ENCODE measurements at places on chromosomes 7 and 10.

DNA sequence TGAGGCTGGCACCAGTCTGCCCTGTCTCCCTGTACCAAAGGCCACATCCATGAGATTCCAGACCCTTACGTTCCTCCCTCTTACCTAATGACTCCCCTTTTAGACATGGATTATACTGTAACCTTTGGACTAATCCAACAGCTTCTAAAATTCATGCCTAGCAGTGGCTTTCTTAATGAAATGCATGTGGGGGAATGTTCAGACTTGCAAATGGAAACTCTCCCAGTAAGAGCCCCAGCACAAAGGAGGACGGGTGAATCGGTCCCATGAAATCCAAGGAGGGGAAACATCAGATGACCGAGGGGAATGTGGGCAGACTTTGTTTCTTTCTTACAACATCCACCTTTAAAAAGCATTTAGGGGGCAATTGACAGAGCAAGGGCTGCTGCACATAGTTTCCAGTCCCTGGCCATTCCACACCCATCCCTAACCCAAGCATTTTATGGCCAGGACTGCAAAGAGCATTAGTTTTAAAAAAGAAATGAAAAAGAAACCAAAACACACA is 71.5 kb downstream of the COL13A1 start:
- no peak for DNase-seq

GRCh38 chr7:116554436-116554835 is 29.6 kb downstream of the CAV1 start:
- DNase-seq, result no peak

GRCh38 chr7:34958021-34958420 is 79.3 kb downstream of the DPY19L1 start:
- no peak for DNase-seq

DNA sequence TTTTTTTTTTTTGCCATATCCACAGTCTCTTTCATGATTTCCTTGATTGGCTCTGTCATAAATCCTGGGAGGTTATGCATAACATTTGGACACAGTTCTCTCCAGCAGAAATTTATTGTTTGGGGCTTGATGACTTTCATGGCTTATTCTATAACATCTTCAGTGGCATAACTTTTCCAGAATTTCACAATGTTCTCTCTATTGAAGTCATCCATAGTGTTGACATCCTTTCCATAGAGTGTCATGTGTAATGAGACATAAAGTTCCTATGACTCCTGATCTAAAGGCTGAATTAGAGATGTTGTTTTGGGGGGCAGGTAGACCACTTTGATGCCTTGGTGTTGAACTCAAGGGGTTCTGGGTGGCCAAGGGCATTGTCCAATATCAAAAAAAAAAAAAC is 36.7 kb upstream of the STK17A start:
- no peak for DNase-seq

DNA sequence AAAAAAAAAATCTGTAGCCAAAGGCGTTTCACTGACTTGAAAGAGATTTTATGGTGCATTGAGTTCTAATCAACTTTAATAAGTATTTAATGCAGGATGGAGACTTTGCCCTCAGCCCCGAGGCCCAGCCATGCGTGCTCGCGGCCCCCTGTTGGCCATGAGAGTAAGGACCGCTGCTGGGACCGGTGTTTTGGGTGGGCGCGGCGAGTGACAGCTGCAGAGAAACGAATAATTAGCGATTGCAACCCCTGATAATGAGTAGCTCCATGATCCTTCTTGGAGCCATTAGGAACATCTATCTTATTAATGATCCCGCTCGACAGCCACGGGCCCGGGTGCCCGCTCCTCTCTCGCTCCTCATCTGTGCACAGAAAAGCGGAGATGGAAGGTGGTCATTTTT is 347.4 kb downstream of the RPS24 start:
- DNase-seq, result no peak

GRCh38 chr10:12500381-12501303 is 151.3 kb downstream of the CAMK1D start:
- no peak for DNase-seq

- DNase-seq, result peak; percentile 6
Observed at GRCh38 chr10:106175760-106176377, 988.6 kb downstream of the SORCS1 start.

DNA sequence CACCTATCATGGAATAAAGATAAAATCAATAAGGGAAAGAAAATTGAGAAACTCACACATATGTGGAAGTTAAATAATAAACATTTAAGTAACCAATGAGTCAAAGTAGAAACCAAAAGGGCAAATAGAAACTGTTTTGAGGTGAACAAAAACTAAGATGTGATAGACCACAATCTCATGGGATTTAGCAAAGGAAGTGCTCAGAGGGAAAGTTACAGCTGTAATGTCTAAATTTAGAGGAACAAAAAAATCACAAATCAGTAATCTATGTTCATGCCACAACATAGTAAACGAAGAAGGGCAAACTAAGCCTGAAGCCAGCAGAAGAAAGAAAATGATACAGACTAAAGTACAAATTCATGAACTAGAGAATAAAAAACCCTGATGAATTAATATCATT is 16.3 kb downstream of the CYP3A4 start:
- no peak for DNase-seq

GRCh38 chr10:100968863-100969186 is 479 bp upstream of the SEMA4G start:
- no peak for DNase-seq

DNA sequence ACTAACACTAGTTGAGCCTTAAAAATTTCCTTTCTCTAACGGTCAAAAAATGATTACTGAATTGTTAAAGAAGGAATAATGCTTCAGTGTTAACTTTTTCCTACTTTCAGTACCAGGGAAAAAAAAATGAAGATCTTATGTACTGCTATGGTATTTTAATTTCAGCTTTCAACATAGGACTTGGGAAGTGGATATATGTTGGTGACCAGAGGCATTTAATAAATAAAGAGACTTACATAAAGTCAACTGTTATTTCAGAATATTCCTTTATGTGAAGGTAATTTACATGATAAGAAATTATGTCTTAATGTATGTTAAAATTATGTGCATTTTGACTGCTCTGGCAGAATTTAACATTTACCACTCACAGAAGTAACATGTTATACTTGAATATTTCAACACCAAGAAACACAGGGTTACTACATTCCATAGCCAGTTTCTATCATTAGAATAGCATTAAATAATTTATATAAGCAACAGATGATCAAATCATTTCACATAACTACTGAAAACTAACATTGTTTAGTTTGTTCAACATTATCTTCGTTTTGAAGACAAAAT is 250.3 kb upstream of the MDFIC start:
- no peak for DNase-seq

- no peak for DNase-seq
Observed at GRCh38 chr7:41118486-41118885, 584.4 kb downstream of the INHBA start.

GRCh38 chr7:21526007-21526406 is 16.8 kb upstream of the DNAH11 start:
- no peak for DNase-seq

All from forelimb muscle (tissue), 1 donor.